ENCODE measurements at places on chromosomes 5 and 9. TPM values are rescaled to one million over a fixed set of nuclear protein-coding genes. Genes with fewer than 3 reads are reported as not detected.

CSF2 gene
- total RNA-seq, result not detected

LCN1 gene
- not detected for total RNA-seq

PCDHGB1 gene
- total RNA-seq, result 2.8 TPM

GPR150 gene
- total RNA-seq, result not detected

IL5 gene
- total RNA-seq, result not detected

IRX4 gene
- 0.77 TPM for total RNA-seq

DAB2IP gene
- 48.3 TPM for total RNA-seq

FOXD4L6 gene
- total RNA-seq, result 0.48 TPM

HTR4 gene
- total RNA-seq, result not detected

MARCOL gene
- not detected for total RNA-seq

DNA sequence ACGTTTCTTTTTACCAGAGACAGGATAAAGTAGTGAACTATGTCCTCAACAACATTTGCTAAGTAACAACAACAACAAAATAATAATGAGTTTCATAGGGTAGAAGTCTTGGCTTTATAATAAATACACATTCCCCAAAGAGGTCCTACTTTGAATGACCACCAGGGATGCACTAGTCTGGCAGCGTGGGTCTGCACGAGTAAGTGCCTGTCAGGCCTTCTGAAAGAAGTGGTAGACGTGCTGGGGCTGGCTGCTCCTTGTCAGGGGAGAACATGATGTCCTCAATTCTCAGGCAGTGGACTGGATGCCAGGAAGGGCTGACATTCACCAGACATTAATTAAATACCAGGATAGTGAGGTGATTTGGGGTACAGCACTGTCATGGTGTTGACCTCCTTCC, 331.1 kb downstream of the TMEM38B start:
- no peak for DNase-seq

DNA sequence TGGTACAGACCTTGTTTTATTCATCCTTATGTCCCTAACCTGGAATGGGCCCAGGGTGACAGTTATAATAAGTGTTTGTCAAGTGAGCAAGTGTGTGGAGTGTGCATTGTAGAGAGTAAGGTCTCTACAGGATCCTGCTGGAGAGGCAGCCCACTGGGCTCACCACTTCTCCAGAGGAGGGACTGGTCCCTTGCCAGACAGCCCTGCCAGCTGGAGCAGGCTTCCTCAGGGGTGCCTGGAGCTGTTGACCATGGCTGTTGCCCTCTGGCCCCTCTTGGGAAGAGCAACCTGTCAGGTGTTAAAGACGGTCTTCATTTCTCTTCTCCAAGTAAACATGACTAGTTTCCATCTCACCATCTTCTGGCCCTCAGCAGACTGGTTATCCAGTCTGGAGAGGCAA, 20.0 kb downstream of the IRF1 start:
- DNase-seq, result no peak

GRCh38 chr5:13567819-13568218, 376.7 kb downstream of the DNAH5 start:
- no peak for DNase-seq

GRCh38 chr5:59260200-59260599, 633.3 kb downstream of the PDE4D start:
- no peak for DNase-seq

DNA sequence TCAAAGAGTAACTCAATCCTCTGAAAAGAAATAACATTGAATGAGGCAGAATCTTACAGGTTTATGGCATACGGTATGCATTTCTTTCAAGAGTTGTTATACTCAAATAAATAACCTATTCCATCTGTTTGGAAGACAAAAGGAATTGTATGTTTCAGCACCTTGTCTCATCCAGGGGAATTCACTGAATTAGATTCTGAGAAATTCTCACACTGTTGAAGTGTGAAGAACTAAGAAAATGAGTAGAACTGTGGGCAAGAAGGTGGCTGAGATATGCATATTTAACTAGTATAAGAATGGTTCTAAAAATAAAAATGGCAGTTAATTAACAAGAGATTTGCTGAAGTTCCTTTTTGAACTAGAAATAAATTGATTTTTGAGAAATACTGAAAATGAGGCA, 279.3 kb upstream of the DAP start:
- no peak for DNase-seq

DNA sequence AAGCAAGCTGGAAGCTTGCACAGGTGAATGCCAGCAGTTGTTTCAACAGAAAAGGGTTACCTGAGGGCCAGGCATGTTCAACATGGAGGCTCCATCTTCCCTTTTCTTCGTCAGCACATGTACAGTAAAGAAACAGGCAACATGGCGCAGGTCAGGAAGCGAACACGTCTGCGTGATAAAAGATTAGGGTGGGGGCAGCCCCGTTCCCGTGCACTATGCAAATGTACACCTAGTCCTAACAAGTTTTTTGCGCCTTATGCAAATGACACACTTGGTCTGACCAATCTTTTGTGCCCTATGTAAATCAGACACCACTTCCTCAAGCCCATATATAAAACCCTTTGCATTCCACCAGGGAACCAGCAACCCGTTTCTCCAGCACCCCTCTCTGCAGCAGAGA, 452.1 kb upstream of the PTPRD start:
- no peak for DNase-seq

DNA sequence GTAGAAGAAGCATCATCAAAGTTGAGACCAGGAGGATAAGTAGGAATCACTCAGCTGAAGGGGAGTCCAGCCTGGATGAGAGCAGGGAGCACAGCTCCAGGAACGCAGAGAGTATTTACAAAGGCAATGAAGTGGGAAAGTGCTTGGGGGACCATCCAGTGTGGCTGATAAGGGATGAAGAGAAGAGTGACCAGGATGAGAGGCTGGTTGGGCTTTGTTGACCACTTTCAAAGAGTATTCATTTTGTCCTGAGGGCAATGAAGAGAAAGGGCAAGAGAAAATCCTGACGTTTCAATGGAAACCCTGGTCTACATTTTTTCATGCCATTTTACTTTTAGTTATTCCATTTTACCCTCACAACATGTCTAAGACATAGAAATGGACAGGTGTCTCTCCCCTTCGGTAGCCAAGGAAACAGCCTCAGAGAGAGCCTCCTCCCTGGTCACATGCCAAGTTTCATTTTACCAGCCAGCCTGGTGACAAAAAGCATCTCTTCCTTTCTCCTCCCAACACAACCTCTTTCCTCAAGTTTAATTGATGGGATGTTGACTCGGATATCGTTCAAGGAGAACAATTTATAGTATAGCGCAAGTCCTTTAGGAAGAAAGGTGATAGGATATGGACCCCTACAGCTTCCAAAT, 492.7 kb upstream of the CLINT1 start:
- DNase-seq, result no peak

DNA sequence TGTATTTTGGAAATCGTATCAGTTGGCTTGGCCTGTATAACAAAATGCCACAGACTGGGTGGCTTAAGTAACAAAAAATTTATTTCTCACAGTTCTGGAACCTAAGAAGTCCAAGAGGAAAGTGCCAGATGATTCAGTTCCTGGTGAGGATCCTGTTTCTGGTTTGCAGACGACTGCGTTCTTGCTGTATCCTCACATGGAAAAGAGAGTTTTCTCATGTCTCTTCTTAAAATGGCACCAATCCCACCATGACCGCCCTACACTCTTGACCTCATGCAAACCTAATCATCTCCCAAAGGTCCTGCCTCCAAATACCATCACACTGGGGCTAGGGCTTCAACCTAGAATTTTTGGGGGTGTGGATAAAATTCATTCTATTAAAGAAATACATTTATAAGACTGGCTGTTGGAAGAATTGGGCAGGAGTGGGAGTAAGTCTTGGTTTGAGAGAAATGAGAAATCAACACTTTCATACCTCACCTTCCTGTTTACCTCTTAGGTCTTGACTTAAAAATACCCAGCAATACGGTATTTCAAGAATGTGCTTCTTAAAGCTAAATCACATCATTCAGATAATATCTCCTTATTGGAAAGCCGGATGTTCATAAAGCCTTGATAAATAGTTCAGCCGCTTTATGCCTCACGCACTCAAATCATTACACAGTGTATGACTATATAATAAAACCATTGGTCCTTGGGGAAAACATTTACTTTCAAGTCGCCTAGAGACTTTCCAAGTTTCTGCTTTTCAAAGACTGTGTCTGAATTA, 28.7 kb downstream of the PTTG1 start:
- DNase-seq, result no peak

DNA sequence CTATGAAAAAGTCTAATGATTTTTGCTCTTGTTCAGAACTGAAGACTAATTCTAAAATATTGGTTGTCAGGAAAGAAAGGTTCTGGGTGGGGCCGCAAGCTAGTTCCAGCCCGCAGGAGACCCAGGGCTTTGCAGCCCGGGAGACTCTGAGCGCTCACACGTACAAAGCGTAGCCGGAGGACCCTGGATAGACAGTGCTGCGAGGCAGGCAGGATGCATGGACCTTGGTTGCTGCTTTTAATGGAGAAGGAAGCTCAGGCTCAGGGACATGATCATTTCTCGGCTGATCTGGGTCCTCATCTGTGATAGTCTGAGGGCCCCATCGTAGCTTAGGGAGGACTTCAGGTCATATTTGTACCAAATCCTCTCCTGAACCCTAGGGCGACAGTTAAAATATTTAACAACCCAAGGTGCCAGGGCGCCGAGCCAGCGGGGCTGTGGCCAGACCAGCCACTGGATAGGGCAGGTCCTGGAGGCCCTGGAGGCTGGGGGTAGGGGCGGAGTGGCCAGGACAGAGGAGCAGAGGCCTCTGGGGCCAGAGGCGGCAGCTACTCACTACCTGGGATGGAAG, 70.1 kb upstream of the UNC5A start:
- no peak for DNase-seq

GRCh38 chr9:133558191-133559126, 24.0 kb downstream of the ADAMTSL2 start:
- peak; percentile 39 for DNase-seq

- DNase-seq, result no peak
These were observed 80.6 kb downstream of the HINT1 start for GRCh38 chr5:131084436-131084835.
